Stimulated activated CD8-positive, alpha-beta memory T cell treated with anti-CD3 and anti-CD28 coated beads, Interleukin-7, amount 100 ng/mL, for 1 hour (primary cell): ENCODE measurements at places on chromosomes 13 and 19.

- no peak for DNase-seq
Observed at GRCh38 chr19:12996406-12997094, 1.3 kb downstream of the NFIX start.

DNA sequence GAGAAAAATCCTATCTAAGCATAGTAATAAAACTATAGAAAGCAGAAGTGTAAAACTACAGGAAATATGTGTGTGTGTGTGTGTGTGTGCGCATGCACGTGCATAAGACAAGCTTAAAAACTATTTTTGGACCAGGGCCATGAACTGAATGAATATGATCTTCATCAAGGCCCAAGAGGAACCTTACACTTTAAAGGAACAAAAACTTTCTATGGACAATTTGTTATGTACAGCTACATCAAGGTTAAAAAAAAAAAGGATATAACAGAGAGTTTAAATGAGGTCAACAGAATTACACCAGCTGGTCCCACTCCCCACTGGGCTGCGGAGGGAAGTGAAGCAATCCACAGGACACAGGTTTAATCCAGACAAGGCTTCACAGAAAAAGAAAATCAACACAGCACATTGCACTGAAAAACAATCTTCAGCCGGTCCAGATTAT, 151.1 kb downstream of the LHFPL6 start:
- DNase-seq, result no peak

- DNase-seq, result no peak
Observed at GRCh38 chr19:32677657-32678056, 2.0 kb downstream of the RGS9BP start.

DNA sequence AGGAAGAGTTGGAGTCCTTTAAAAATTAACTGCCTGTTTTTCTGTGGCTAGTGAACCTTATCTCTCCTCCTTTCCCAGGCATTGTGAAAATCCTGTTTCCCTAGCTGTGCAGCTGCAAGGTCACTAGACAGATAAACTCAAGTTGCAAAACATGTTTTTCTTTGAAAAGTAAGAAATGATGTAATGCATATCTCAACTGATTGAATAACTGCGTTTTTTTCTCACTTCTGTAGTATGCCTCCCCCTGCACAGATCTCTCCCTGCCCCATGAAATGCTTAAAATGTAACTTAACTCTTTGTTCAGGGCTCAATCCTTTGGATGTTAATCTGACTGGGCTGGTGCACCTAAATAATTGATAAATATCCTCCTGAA, 27.7 kb upstream of the CYSLTR2 start:
- no peak for DNase-seq

DNA sequence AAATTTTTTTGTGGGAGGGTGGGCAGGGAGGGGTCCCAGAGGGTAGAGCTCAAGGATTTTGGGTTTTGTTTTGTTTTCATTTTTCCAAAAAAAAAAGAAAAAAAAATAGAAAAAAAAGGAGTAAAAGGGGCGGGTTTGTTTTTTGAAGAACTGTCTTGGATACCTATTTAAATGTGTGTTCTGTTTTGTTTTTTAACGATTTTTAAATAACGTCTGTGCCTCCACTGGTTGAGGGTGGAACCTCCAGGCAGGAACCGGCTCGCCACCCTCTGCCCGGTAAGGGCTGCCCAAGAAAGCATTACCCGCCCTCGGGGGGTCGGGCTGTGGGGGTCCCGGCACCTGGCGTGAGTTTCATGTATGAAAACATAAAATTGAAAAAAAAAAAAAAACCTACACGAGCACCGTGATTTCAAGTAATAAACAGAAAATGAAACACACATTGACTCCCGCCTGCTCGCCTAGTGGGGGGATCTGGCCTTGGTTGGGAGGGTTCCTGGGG, 10.4 kb downstream of the MIDN start:
- DNase-seq, result no peak

- no peak for DNase-seq
Observed at GRCh38 chr13:113083402-113084061, 22.1 kb upstream of the F7 start.

DNA sequence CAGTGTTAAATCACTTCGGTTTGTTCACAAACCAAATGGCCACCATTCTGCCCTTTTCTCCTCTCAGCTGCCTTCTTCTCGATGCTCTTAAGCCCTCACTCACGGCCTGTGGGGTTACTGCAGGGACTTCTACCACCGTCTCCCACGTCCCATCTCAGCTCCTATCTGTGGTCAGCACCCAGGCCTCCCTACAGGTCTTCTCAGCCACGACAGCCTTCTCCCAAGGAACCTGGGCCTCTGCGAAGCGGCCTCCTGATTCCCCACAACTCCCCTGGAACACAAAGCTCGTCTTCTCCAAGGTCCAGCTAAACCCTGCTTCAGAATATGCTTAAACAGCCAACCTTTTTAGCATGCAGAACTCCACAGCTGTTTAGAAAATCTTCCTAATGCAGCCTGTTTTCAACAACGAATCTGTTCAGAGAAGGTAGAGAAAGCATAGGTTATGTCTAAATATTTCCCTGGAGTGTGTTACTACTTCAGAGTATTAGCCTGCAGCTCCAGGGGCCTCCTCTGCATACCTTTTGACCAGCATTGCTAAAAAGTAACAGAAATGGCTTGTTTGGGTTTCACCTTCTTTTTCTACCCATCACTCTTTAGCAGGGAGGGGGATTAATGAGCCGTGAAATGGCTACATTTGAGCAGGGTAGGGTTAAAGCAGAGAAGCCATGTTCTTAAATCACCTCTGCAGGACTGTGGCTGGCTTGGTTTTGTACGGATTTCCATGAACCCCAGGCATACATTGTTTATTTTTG, 104.0 kb downstream of the COL4A2 start:
- no peak for DNase-seq

- DNase-seq, result no peak
Observed at GRCh38 chr19:821825-822503, at the start of gene PLPPR3. PLPPR3 (minus strand) TSS chr19:821955; CDS start chr19:821559, 396 bp downstream.

- DNase-seq, result no peak
Observed at GRCh38 chr13:44169018-44169911, 204.4 kb upstream of the SERP2 start.

DNA sequence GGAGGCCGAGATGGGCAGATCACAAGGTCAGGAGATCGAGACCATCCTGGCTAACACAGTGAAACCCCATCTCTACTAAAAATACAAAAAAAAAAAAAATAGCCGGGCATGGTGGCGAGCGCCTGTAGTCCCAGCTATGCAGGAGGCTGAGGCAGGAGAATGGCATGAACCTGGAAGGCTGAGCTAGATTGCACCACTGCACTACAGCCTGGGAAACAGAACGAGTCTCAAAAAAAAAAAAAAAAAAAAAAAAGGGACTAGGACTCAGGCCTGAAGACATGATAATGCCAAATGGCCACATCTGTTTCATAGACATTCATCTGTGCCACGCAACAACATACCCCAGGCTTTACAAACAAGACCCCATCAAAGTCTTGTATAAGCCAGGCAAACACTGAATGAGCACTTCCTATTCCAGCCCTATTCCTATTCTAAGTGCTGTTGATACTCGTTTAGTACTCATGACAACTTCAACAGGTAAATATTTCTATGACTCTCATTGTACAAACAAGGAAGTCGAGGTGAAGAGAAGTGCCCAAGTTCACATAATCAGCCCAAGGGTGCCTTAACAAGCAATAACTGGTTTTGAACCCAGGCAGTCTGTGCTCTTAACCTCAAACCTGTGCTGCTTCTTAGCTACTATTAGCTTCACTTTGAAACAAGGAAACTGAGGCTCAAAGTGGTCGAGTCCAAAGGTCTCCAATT, 1.7 kb downstream of the B9D2 start:
- no peak for DNase-seq

- DNase-seq, result no peak
Observed at GRCh38 chr13:100338275-100338674, 249.4 kb downstream of the PCCA start.

DNA sequence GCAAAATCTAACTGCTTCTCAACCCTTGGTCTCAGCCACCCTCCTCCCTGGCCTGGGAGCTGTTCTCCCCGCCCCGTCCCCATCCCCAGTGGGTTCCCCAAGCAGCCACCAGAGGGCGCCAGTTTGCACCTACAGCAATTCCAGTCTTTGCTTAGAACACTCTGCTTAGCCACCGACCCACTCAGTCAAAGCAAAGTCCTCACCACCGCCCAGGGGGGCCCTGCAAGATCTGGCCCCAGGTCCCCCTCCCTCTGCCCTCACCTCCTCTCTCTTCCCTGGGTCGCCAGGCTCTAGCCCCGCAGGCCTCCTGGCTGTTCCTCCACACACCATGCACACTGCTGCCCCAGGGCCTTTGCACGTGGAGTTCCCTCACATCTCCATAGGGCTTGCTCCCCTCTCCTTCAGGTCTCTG, 12.4 kb downstream of the TMEM143 start:
- DNase-seq, result peak; percentile 56

DNA sequence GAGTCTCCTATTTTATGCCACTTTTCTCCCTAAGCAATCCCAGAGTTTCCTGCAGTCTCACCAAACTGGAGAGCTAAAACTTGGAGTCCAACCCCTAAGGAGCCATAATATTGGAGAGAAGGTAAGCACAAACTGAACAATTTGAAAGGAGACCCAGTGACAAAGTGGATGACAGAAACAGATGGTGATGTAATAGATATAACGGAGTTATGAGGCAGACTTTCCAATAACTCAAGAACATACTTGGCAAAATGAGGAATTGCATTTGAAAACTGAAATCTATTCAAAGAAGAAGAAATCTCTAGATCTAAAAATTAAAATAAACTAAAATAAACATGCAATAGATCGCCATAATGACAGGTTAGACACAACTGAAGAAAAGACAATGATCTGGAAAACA, 200.9 kb upstream of the MIR17HG start:
- no peak for DNase-seq

DNA sequence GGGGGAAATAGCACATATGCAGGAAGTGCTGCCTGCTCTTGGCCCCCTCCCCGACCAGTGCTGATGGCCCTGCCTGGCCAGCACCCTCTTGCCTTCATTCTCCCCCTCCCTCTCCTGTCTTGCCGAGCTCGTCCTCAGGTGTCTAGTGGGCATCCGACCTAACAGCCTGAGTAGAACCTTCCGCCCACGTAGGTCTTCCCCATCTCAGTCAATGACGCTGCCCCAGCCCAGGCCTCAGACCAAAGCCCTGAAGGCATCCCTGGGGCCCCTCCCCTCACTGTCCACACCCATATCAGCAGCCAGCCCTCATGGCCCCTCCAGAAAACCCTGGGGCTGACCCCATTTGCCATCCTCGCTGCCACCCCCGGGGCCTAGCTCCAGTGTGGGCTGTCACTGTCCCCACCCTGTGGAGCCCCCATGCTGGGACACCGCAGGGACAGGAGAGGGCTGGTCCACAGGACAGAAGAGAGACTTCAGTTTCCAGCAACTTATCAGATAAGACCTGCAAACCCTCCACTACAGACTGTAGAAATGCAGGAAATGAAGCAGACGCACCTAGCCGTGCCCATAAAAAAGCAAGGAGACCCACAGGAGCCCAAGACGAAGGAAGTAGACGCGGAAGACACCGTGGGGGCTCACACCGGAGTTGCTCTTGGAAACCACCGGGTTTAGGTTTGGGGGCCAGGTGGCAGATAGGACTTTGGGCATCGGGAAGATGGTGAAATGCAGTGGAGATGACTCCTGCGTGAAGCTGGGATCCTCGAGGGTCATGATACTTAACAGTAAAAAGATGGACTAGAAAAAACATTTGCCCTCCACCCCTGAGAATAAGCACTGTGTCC, 38.3 kb downstream of the AP1M1 start:
- DNase-seq, result no peak

DNA sequence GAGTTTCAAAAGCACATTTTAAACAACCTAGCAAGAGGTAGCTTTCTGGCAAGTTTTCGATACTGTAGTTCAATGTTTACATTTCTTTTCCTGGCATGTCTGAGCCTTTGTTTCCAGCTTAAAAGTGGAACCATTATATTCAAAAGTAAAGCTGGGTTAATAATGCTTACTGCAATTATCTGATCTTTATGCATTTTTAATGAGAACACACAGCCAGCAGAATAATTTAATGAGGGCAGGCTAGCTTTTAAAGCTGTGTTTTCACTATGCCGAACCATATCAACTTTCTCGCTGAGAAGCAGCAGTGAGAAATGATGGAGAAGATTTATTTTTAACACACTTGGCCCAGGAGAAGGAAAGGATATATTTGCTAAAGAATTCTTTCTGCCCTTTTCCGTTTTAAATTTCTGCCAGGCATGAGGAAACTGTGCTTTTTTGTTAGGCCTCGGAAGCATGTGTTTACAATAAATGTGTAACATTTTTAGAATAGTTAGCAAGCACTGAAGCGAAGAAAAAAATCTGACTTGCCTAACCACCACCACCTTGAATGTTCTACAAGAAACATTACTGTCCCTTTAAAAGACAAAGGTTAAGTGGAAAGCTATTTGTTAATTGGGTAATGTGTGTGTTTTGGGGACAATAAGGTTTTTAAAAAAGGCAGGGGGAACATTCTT, 1.0 kb downstream of the MBNL2 start:
- DNase-seq, result no peak

DNA sequence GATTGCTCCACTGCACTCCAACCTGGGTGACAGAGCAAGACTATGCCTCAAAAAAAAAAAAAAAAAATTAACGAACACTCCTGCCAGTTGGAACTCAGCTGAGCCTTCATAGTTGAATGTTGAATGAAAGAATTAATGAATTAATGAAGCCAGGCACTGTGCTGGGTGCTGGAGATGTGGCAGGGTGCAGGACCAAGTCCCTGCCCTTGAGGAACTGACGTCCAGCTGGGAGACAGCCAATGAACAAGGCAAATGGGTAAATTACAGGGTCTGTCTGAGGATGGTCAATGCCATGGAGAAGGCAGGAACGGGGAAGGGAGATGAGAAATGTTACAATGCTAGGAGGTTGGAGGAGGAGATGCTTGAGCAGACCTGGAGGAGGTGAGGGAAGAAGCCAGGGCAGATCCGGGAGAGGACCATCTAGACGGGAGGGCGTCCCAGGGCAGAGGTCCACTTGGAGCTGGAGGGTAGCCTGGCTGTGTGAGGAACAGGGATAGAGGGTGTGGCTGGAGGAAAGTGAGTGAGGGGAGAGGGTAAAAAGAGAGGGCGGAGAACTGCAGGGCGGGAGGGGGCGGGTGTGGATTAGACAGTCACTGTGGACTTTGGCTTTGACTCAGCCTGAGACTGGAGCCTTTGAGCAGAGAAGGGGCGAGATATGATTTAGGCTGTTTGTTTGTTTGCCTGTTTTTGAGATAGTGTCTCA, 16.8 kb upstream of the IGSF23 start:
- no peak for DNase-seq

DNA sequence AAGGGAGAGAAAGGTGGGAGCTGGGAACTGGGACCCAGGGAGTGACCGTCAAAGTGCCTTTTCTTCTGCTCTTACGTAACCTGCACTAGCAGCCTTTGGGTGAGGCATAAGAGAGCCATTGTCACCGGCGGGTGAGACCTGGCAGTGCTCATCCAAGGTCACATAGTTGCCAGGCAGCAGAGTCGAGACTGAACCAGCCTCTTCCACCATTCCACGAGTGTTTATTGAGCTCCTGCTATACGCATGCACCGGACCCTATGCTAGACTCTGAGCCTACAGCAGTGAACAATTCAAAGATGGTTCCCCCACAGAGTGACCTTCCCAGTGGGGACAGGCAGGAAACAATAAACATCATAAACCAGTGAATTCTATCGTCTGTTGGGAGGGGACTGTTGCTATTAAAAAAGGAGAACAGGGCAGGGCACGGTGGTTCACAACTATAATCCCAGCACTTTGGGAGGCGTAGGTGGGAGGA, 18.6 kb upstream of the STRN4 start:
- DNase-seq, result no peak
